ENCODE measurements at places on chromosomes 2 and 18.
A peak's percentile ranks its signal among the peaks of the same experiment; 100 is the strongest.

GRCh38 chr2:37500031-37500430 is 155.6 kb downstream of the QPCT start:
- DNase-seq = no peak

- DNase-seq = no peak
These were observed 20.4 kb downstream of the ATP6V1B1 start for GRCh38 chr2:70956141-70956540.

DNA sequence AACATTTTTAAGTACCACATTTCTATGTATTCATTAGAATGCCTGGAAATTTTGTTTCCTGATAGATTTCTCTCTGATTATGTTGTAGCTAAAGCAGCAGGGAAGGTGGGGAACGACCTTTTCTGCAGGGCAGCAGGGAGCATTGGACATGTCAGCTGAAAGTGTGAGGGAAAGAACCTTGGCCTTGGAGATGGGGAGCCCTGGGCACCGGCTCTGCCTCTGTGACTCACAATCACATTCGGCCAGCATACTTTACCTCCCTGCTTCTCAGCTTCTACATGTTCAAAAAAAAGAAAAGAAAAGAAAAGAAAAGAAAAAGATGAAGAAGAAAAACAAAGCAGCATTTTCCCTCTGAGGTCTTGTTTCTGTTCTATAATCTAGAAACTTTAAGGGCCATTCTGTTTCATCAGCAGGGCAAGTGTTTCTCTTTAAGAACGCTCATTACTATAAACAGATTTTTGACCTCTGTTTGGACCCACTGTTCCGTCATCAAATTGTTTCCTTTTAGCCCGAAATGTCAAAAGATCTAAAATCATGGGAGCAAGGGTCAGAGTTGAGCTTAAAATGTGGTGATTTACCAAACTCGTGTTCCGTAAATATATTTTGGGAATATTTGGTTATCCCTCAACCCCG is 27.9 kb downstream of the SETBP1 start:
- DNase-seq = no peak

GRCh38 chr18:5388896-5389295 is 93.4 kb upstream of the ZBTB14 start:
- no peak for DNase-seq

- DNase-seq = peak; percentile 18
These were observed 1.1 kb upstream of the SPAST start for GRCh38 chr2:32061973-32062861.

- DNase-seq = no peak
These were observed 19.5 kb downstream of the SIGLEC15 start for GRCh38 chr18:45844938-45845337.

- DNase-seq = no peak
These were observed 635.1 kb upstream of the SLC39A10 start for GRCh38 chr2:195021711-195022507.

DNA sequence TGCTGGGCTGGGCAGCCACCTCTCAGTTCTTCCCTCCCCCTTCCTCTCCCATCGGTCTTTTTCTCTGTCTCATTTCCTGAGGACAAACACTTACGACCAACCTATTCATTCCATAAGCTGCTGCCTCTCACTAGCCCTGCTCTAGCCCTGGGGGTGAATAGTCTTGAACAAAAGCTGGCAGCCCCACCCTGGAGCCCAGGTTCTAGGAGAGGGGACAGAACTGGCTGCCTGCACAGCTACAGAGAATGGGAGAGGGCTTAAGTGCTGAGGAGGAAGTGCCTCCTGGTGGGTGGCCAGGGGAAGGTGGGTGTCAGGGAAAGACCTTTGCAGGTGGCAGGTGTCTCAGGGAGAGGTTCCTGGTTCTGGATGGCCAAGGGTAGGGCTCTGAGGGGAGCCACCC is 22.8 kb downstream of the ANO7 start:
- no peak for DNase-seq

DNA sequence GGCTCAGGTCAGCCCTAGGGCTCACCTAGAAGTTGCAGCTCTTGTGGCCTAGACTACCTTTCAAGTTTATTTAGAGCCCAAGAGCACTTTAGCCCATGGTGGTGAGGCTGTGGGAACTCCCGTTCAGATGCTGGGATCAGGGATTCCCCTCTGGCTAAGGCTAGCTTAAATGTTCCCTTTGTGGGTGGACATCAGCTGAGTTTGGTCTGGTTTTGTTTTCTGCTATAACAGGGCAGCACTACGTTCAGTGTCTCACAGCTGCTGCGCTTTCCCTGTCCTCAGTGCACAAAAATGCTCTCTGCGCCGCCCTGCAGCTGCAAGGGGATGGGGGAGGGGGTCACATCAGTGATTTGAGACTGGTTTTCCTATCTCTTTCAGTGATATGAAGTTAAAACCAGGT is 170.5 kb upstream of the KCNJ3 start:
- no peak for DNase-seq

- DNase-seq = no peak
These were observed 1681.0 kb upstream of the DDX18 start for GRCh38 chr2:116133381-116133942.

DNA sequence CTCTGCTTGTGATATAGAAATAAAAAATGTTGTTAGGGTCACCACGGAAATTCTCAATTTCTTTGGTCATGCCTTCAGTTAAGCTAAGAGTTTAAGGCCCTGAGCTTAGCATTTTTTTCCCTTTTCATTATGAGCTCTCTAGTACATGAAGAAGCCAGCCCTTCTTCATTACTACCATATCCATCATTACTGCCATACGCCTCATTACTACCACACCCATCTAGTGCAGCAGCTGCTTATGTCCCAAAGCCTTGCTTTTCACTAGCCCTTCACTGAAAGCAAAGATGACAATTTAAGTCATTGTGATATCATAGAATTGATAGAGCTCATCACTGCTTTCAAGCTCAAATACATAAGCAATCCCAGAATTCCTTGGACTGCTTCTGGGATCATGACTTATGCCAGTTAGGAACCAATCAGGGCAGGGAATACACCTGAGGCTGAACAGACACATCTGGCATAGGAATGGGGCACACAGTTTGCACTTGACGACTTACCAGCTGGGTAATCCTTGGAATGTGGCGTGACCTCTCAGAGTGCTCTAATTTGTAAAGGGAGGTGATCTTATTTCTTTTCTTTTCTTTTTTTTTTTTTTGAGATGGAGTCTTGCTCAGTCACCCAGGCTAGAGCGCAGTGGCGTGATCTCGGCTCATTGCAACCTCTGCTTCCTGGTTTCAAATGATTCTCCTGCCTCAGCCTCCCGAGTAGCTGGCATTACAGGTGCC is 40.3 kb downstream of the SOWAHC start:
- DNase-seq = no peak

- no peak for DNase-seq
These were observed 5.5 kb downstream of the CEBPZOS start for GRCh38 chr2:37201766-37202165.

DNA sequence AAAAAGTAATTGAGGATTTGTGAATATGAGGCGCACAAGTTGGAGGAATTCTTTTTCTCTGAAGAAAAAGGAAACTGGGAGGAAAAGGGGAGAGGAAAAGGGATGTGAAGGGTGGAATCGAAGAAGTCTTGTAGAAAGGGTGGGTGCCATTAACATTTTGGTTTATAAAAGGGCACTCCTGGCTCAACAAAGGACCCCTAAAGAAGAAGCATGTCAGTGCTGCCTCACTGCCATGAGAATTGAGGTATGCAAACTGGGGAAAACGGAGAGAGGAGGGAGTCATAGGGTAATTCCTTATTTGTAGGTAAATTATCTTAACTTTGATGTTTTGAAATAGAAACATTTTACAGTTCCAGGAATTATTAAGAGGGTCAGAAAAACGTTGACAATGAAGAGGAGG is 207.2 kb downstream of the NAPG start:
- DNase-seq = no peak

GRCh38 chr2:120930864-120931263 is 195.2 kb downstream of the GLI2 start:
- no peak for DNase-seq

GRCh38 chr2:189411860-189412259 is 29.4 kb upstream of the WDR75 start:
- no peak for DNase-seq

- DNase-seq = no peak
These were observed 26.0 kb upstream of the IL1RL1 start for GRCh38 chr2:102285368-102285767.

- no peak for DNase-seq
These were observed 1.8 kb downstream of the SCN9A start for GRCh38 chr2:166373951-166374350.

DNA sequence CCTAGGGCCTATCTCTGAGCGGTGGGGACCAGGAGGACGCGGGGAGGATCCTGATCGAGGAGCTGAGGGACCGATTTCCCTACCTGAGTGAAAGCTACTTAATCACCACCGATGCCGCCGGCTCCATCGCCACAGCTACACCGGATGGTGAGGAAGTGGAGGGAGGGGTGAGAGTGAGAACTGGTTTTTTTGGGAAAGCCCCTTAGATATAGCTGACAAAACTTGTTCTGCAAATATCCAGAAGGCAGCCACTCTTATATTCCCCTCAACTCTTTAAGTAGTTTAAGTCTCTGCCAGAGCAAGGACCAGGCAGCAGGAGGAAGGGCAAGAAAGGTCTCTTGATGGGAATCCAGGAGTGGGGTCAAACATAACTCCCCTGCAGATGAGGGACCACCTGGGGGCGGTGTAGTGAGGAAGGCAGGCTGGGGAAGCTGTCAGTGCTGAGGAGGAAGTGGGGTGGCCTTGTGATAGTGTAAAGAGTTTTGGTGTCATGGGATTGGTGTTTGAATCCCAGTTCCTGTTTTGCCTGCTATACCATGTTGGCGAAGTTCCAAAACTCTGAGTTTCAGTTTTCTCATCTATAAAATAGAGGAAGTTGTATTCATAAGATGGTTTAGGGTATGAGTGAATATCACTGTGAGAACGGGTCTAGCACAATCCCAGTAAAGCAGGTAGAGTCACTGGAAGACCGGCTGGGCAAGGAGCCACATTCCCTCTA is 3.4 kb downstream of the NAGK start:
- DNase-seq = peak; percentile 95

DNA sequence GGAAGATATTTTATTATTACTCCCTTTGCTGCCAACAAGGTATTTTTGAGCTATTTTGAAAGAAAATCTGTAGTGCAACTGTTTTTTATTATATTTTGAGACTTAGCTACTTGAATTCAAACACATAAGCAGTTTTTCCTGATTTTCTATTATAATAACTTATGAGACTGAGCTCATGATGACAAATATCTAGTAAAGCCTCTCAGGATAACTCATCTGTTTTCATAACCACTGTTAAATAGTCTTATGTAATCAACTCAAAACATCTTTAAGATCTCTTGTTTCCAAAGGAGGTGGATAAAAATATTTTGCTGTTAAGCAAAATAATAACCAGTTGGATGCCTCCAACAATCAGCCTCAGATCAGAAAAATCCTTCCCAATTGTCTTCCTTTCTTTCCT is 21.9 kb upstream of the PPP1CB start:
- no peak for DNase-seq

DNA sequence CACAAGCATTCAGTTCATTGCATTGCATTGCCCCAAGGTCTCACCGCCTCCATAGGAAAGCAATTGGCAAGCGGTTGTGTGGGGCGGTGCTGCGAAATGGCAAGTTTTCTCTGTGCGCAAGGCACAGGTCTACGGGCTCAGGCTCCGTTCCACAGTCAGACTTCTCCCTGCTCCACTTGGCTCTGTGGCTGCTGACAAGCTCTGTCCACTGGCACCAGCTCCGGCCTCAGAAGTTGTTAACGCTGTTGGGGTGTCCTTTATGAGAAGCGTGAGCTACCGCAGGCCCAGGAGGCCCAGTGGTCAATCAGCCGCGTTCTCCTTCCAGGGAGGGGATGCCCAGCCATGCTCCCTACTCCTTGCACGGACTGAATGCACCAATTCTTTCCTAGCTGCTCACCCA is 87.0 kb upstream of the GATA6 start:
- DNase-seq = no peak

DNA sequence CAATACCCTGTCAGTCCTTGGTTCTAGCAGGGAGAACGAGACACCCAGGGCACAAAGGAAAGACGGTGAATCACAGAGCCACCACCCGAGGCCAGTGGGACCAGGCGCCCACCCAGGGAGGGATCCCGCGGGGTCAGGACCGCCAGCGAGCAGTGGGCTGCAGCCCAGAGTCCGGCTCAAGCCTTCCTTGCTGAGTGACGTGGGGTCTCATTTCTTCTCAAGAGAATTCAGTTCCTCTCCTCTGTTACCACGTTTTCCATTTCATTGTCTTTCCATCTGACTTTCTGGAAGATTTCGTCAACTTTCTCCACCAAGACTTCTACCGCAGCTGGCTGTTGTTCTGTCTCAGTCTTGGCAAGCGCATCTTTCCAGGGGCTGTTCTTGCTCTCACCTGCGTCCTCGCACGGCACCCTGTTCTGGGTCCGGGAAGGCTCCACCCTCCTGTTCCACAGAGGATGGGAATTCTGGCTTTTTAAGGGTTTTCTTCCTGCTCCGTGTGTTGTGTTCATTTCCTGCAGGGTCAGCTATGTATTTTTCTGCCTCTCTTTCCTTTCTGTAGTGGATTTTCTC is 248.6 kb downstream of the NDUFA10 start:
- no peak for DNase-seq

DNA sequence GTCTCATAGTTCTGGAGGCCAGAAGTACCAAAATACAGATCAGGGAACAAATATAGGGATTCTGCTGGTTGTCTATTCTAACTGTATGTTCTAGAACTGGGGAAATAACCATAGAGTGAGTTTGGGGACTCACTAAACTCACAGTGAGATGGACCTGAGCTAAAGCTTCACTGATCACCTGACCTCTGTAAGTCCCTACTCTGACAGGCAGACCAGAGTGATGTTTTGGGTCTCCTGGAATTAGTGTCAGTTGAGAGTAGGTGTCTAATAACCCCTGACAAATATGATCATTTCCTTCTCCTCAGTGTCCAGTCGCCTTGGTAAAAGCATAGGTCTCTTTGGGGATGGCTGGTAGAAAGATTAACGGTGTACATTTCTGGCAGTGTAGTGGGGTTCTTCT is 14.2 kb downstream of the PIKFYVE start:
- no peak for DNase-seq

DNA sequence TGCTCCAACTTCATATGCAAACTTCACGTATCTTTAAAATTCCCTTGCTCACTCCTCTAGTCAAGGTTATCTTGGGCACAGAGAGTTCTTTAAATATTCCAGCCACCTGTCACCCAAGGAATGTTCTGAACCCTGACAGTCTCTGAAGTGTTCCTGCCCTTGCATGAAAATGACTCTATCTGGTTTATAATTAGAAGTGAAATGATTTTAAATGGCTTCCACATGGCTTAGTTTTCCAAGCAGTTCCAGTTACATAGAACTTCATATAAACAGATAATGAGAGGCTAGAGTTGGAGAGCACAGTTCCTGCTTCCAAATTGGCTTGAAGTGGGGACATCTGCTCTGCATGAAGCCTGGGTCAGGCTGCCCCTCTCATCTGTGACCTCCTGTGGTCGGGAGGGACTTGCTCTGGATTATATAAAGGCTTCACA is 81.9 kb downstream of the SLC4A3 start:
- no peak for DNase-seq

- DNase-seq = no peak
These were observed 223.7 kb downstream of the ALK start for GRCh38 chr2:29697715-29698114.
